ENCODE measurements at places on chromosomes 13 and 19.
A peak's percentile ranks its signal among the peaks of the same experiment; 100 is the strongest.

GRCh38 chr19:19421299-19421696 lies 15.8 kb downstream of the GATAD2A start:
- no peak for DNase-seq

- peak; percentile 63 for DNase-seq
These were observed 11.1 kb downstream of the SLC7A10 start for GRCh38 chr19:33214596-33214995.

- DNase-seq: no peak
These were observed 212.7 kb upstream of the MIR17HG start for GRCh38 chr13:91134803-91135184.

DNA sequence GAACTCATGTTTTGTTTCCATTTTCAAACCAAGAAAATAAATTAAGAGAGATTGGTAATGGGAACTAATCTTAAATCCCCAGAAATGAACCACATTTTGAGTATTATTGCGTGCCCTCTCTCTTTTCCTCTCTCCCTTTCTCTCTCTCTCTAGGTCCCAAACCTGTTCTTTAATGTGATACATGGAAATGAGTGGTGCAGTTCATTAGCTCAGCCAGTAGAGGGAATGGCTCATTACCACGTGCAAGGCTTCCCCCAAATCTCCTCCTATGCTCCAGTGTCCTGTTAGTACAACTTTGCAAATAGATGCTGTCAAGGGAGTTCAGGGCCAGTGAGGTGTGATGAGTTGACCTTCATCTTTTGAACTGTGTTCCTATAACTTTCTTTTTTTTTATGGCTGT lies 178.4 kb downstream of the FGF9 start:
- no peak for DNase-seq

GRCh38 chr13:21050288-21051197 lies 10.8 kb downstream of the LATS2 start:
- DNase-seq: peak; percentile 31

GRCh38 chr19:397941-398706 lies 10.8 kb downstream of the C2CD4C start:
- DNase-seq: no peak

- DNase-seq: no peak
These were observed 3.0 kb upstream of the APC2 start for GRCh38 chr19:1446713-1447481.

DNA sequence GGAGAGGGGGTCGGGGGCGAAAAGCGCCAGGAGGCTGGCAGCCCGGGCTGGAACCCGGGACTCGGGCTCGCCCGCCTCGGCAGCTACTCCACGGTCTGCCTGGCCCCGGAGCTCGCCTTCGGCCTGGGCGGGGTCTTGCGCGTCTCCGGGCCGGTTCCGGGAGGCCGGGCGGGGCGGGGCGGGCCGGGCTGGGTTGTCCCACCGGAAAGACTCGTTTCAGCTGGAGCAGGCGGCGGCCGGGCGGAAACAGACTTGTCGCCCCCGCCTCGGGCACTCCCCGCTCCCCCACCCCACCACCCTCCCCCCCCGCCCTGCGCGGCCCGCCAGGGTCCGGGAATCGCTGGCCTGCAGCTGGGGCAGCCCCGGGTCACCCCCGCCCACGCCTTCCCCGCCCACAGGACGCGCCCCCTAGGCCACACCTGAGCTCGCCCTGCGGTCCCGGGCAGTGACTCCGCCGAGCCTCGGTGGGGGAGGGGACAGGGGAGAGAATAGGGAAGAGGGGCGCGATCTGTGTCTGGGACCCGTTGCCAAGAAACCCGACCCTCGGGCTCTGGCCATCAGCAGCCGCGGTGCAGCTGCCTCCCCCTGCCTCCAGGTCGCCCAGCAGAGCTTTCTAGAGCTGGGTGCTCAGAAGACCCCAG lies 109.4 kb downstream of the KCTD15 start:
- no peak for DNase-seq

DNA sequence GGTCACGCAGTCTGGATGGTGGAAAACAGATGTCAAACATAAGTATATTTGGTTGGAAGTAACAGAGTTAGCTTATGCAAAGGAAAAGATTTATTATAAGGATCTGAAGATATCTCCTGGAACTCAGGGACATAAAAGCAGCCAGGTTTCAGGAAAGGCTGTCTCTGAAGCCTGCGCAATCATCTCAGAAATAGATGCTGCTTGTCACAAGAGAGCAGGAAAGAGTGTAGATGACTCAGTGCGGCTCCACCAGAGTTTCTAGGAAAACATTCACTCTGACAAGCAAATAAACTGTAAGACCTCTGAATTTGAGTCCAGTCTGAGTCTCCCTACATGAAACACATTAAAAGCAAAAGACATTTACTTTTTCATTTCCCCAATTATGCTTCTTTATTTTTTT lies 220.4 kb upstream of the HTR2A start:
- DNase-seq: no peak

- peak; percentile 58 for DNase-seq
These were observed 142.4 kb downstream of the MYCBP2 start for GRCh38 chr13:77184455-77184854.

GRCh38 chr13:40316301-40316700 lies 350.1 kb downstream of the FOXO1 start:
- DNase-seq: no peak

- no peak for DNase-seq
These were observed 9.0 kb upstream of the USP29 start for GRCh38 chr19:57110592-57111328.

DNA sequence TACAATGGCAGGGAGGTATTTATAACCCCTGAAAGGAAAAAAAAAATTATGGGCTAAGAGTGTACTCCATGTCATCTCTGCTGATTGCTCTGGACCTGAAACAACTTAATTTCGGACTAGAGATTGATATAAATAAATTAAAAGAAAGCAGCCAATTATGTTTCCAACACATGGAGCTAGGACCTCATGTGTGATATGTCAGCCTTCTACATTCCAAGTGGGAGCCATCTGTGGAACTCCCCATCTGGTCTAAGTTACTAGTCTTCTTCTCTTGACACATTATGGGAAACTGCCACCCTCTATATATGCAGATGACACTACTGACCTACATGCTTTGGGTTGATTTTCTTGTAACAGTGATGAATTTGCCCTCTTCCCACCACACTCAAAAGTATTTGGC lies 86.1 kb downstream of the FLT1 start:
- no peak for DNase-seq

DNA sequence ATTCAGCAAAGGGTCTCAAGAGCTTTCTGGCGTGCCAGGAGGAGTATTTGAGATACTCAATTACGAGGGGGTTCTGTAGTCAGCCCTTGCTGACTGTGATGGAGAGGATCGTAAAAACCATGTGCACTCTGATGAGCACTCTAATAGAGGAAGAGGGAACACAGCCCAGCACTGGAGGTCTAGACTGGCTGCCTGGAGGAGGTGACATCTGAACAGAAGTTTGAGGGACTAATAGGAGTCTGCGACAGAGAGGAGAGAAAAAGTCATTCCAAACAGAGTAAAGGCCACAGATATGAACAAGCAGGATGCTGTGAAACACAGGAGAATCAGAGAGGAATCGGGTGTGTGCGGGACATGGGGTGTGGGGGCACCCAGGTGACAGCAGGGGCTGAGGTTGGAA lies 79.4 kb downstream of the DPF1 start:
- DNase-seq: no peak

GRCh38 chr19:389255-389934 lies 19.6 kb downstream of the C2CD4C start:
- DNase-seq: no peak

DNA sequence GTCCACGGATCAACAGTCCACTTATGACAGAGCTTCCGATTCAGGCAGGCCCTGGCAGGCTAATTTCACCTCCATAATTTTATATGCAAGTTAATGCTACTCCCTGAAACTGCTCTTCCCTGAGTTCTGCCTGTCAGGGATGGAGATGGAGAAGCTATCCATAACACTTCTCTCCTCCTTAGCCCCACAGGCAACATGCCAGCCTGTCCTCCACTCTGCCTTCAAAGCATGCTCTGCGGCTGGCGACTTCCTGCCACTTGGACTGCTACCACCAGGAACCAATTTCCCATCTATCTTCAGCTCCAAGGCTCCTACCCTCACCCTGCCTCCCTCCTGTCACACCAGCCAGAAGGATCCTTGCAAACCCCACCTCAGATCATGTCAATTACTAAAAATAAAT lies 35.4 kb downstream of the GSX1 start:
- DNase-seq: no peak

DNA sequence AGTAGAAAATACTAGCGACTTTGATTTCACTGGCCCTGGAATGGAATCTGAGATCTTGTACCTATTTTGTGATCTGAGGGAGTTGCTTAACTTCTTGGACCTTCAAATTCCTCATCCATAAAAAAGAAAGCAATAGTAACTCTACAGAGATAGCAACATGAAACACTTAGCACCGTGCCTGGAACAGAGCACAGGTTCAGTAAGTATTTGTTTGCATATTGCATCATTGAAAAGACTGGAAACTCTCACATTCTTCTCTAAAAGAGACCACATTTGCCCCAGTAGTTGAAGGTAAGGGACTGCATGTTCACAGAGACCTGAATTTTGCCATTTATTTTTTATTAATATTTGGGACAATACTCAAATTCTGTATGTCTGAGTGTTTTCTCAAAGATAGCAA lies 358.1 kb downstream of the COG6 start:
- no peak for DNase-seq

DNA sequence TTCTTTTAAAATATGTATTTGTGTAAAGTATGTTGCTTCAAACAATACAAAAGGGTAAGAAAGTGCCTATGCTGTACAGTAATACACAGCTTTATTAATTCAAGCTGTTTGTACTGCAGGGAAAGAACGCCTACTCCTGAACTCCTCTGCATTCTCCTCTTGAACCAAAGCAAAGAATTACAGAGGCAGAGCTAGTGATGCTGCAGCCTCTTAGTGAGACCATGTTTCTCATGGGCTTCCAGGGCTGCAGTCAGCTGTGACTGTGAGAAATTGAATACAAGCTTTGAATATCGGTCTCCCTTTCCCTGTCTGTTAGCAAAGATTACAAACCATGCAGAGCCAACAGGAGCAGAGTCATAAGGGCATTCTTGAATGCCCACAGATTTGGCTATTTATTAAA lies 248.5 kb downstream of the SLITRK1 start:
- no peak for DNase-seq

GRCh38 chr19:33186431-33187182 lies 7.5 kb upstream of the LRP3 start:
- DNase-seq: peak; percentile 80

DNA sequence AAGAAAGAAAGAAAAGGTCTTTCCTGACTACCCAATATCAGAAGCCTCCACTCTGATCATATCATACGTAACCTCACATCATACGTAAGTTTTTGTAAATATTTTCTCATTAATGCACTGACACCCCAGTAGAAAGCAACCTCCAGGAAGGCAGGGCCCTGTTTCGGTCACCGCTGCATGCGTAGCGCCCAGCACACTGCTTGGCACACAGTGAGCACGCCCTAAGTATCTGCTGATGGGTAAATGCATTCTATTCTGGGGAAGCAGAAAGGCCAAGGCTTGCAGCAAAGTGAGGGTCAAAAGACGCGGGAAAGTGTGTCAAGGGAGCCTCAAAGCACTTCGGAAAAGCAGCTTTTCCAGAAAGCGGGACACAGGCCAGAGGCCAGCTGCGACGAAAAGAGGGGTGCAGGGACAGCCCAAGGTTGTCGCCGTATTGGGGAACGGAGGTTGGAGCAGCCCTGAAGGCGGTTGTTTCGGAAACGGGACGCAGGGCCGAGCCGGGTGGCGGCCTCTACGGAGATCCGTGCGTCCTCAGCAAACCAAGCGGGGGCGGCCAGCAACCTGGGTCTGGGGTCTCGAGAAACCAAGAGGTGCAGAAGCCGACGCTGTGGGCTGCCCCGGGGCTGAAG lies 463 bp downstream of the SUGP1 start:
- peak; percentile 12 for DNase-seq

DNA sequence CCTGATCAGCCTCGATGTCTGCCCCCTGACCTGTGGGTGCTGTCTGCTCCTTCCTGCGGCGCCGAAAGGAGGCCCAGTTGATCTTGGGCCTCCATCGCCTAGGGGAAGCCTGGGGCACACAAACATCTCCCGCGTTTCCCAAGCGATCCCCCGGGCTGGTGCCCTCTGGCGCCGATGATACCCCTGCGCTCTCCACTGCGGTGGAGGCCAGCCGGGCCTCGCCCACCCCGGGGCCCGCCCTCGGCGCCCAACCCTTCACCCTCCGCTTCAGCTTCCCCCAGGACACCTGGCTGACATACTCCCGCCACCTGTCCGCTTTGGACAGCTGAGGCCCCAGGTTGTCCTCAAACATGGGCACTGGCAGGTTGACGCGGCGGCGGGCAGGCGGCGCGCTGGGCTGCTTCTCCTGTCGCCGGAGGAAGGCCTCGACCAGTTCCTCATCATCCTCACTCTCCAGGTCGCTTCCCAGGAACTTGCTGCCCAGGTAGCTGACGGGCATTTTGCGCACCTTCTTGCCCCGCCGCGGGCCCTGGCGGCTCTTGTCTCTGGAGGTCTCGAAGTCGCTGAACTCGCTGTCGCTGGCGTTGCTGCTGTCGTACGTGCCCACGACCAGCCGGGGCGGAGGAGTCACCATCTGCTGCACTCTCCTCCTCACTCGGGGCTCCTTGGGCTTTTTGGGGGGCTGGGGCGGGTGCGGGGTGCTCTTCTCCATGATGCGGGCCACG lies 1.3 kb downstream of the CCDC8 start:
- DNase-seq: no peak

GRCh38 chr19:17125728-17126677 lies 50.4 kb downstream of the MYO9B start:
- DNase-seq: peak; percentile 78

DNA sequence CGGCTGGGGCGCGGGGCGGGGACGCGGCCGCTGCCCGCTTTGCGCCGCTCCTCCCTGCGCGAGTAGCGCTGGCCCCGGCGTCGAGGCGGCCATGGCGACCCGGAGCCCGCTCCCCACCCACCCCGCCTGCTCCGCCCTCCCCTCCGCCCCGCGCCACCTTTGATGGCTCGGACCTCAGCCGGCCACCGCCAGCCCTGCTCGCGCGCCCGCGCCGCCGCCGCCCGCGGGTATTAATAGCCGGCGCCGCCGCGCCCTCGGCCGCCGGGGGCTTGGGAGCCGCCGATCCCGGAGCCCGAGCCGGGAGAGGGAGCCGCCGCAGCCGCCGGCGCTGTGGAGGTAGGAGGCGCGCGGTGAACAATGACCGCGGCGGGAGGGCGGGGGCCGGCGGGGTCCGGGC lies 261 bp downstream of the FARP1 start:
- DNase-seq: no peak

GRCh38 chr13:33105387-33106005 lies 89.3 kb downstream of the KL start:
- no peak for DNase-seq

GRCh38 chr13:21901811-21902708 lies 231.2 kb downstream of the FGF9 start:
- DNase-seq: no peak

GRCh38 chr13:51659276-51660127 lies 75.2 kb downstream of the WDFY2 start:
- no peak for DNase-seq

DNA sequence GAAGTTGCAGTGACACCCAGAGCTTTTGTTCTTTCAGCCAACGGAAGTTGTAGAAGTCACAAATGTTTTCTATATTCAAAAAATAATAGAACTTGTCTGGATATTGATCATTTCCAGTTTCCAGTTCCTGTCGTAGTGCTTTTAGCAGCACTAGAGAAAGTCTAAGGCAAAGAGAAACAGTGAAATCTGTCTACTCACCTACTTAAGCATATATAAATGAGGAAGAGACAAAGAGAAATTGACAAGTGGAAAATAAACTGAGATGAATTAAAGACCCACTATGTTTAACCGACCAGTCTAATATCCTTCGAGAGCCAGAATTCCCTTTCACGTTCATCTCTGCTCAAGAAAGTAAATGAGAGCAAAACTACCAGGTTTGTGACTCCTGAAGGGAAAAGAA lies 36.7 kb downstream of the DACH1 start:
- DNase-seq: no peak
